ENCODE measurements at places on chromosomes 7 and 10. TPM values are rescaled to one million over a fixed set of nuclear protein-coding genes. Genes with fewer than 3 reads are reported as not detected.

Gene IKZF1
- total RNA-seq = 1.6 TPM

Gene WDR86
- 3.4 TPM for total RNA-seq

Gene GOT1
- total RNA-seq = 26.7 TPM

Gene TMEM213
- total RNA-seq = not detected

Gene PAXIP1
- total RNA-seq = 8.1 TPM

Gene ACHE
- 21.5 TPM for total RNA-seq

Gene PRSS37
- total RNA-seq = not detected

Gene AKR1D1
- not detected for total RNA-seq

Gene MSS51
- 28.2 TPM for total RNA-seq

Gene TM9SF3
- 66.8 TPM for total RNA-seq

Gene C10orf67
- 0.04 TPM for total RNA-seq

Gene ZNF727
- total RNA-seq = 0.44 TPM

Gene ATOH7
- total RNA-seq = 0.13 TPM

Gene ACSL5
- total RNA-seq = 1.7 TPM

GRCh38 chr10:124588736-124589490 lies 127.3 kb downstream of the LHPP start:
- no peaks in the 10 kb centered on the region for H3K36me3 ChIP-seq
- H3K4me3 ChIP-seq = no peak overlapping the region
- H3K27me3 ChIP-seq = no peaks in the 10 kb centered on the region
- H3K27ac ChIP-seq = peak overlapping the region; percentile 77
- peaks cover 31% of the 10 kb centered on the region for H3K4me1 ChIP-seq

DNA sequence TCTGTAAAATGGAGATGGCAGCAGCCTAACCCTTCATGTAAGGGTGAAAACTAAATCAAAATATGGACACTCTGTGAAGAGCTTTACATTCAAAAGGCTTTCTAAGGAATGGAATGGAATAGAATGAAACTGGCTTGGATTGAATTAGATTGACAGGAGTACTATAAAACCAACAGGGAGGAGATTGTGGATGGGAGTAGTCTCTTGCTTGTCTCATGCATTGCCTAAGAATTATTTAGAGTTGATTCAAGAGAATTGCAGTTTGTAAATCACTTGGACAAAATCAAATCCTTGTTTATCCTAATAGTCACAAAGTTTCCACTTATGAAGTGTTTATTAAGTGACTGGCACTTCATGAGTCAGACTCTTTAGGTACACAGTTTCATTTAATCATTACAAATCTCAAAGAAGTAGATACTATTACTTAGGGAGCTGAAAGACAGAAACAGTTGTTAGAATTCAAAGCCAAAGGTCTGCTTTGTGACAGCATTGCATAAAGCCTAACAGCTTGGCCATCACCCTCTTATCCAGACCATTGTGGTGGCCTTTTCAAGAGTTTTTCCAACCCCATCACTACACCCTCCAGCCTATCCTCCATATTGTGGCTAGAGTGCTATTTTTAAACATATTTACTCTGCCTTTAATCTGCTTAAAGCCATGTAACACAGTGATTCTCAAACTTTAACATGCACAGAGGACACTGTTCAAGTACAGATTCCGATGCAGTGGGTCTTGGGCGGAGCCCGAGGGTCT lies 91.9 kb upstream of the GHITM start:
- no peak overlapping the region for H3K27ac ChIP-seq
- DNase-seq = no peak
- no peaks in the 10 kb centered on the region for H3K36me3 ChIP-seq
- no peak overlapping the region for H3K4me3 ChIP-seq
- no peaks in the 10 kb centered on the region for H3K27me3 ChIP-seq

GRCh38 chr7:143886826-143887477 lies 15.0 kb downstream of the TCAF1 start:
- H3K4me1 ChIP-seq = peaks cover 10% of the 10 kb centered on the region
- H3K4me3 ChIP-seq = no peak overlapping the region
- DNase-seq = no peak
- H3K27ac ChIP-seq = no peak overlapping the region

- H3K27ac ChIP-seq = no peak overlapping the region
- no peaks in the 10 kb centered on the region for H3K36me3 ChIP-seq
- no peak for DNase-seq
- peaks cover 38% of the 10 kb centered on the region for H3K4me1 ChIP-seq
- no peaks in the 10 kb centered on the region for H3K27me3 ChIP-seq
- no peak overlapping the region for H3K4me3 ChIP-seq
These were observed 63.2 kb downstream of the KCNMA1 start for GRCh38 chr10:77574438-77574837.

DNA sequence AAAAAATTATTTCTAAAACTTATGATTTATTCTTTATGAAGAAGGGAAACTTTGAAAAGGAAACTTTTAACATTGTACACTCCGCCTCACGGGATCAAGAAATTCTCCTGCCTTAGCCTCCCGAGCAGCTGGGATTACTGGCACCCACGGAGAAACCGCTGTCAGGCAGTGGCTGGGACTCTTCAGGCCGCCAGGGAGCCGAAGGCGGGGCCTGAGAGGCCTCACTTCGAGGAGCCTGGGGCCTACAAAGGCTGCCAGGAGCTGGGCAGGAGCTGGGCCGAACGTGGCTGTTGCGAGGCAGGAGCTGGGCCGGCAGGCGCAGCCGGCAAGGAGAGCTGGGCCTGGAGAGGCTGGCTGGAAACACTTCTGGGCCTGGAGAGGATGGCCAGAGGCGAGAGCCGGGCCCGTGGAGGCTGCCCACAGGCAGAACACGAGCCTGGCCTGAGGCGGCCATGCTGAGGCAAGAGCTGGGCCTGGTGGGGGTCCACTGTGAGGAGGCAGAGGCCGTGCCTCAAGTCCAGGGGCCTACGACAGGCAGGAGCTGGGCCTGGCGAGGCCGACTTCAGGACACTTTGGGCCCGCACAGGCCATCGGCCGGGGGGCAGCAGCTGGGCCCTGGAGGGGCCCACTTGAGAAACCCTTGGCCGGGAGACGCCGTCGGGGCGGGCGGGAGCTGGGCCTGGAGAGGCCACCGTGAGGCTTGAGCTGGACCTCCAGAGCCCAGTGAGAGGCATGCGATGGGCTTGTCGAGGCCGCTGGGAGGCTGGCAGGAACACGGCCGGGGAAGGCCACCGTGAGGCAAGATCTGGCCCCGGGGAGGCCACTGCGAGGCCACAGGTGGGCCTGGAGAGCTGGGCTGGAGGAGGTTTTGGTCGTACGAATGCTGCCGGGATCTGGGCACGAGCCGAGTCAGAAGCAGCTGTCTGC lies 23.7 kb downstream of the MDH2 start:
- H3K4me1 ChIP-seq = no peaks in the 10 kb centered on the region
- H3K36me3 ChIP-seq = peaks cover 11% of the 10 kb centered on the region
- no peak overlapping the region for H3K27ac ChIP-seq
- DNase-seq = no peak
- no peaks in the 10 kb centered on the region for H3K27me3 ChIP-seq
- no peak overlapping the region for H3K4me3 ChIP-seq

DNA sequence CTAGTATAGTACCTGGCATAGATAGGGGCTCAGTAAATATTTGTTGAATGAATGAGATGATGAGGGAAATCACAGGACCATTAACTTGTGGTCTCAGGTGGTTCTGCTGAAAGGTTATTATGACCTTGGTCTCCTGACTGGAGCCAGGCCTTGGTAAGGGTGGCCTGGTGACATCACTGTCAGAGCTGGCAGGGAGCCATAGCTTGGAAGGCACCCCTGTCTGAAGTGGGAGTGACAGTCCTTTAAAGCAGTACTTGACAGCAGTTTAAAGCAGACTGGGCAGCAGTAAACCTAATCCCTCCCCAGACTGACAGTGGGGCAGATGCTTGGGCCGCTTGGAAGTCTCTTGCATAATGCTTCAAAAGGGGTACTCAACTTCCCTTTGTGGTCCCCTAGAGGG lies 13.4 kb downstream of the DPCD start:
- H3K27ac ChIP-seq = no peak overlapping the region
- peaks cover 33% of the 10 kb centered on the region for H3K36me3 ChIP-seq
- no peaks in the 10 kb centered on the region for H3K27me3 ChIP-seq
- no peak for DNase-seq

DNA sequence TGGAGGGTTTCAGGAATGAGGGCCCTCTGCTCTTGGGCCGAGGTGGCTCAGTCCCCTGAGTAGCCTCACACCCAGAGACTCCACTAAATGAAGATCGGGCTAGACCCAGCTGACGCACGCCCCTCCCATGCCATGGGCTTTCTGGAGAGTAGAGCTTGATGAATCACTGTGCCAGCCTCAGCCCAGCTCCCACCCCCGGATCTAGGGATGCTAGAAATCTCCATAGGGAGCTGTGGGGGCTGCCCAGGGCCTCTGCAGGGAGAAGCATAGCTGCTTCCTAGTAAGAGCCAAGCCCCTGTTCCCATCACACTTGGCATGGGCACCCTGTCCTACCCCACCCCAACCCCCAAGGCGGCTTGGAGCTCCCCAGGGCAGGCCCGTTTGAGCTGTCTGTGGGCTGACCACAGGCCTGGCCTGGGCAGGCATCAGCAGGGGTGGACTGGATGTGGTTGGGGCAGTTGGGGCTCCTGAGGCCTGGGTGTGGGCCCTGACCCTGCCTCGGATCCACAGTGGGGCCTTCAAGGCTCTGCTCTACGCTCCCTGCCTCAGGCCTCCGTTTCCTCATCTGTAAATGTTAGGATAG lies 121.2 kb downstream of the ZMIZ1 start:
- DNase-seq = no peak
- peaks cover 6% of the 10 kb centered on the region for H3K36me3 ChIP-seq
- H3K27ac ChIP-seq = no peak overlapping the region
- H3K4me3 ChIP-seq = no peak overlapping the region

GRCh38 chr10:27794157-27794556 lies 48.5 kb upstream of the MKX start:
- H3K27ac ChIP-seq = no peak overlapping the region
- H3K36me3 ChIP-seq = no peaks in the 10 kb centered on the region
- H3K4me1 ChIP-seq = no peaks in the 10 kb centered on the region
- no peak for DNase-seq
- no peaks in the 10 kb centered on the region for H3K27me3 ChIP-seq
- H3K4me3 ChIP-seq = no peak overlapping the region

- no peak overlapping the region for H3K4me3 ChIP-seq
- DNase-seq = peak; percentile 46
- H3K4me1 ChIP-seq = peaks cover 53% of the 10 kb centered on the region
- H3K27ac ChIP-seq = no peak overlapping the region
- peaks cover 40% of the 10 kb centered on the region for H3K36me3 ChIP-seq
These were observed 1.3 kb upstream of the GET4 start for GRCh38 chr7:875051-875450.

- DNase-seq = peak; percentile 77
- H3K4me1 ChIP-seq = peaks cover 34% of the 10 kb centered on the region
- H3K36me3 ChIP-seq = peaks cover 3% of the 10 kb centered on the region
- no peak overlapping the region for H3K4me3 ChIP-seq
- peak overlapping the region; percentile 87 for H3K27ac ChIP-seq
These were observed 563.1 kb upstream of the GALNT17 start for GRCh38 chr7:70568674-70569334.

- no peak overlapping the region for H3K27ac ChIP-seq
- no peaks in the 10 kb centered on the region for H3K27me3 ChIP-seq
These were observed 1094.4 kb upstream of the C7orf33 start for GRCh38 chr7:147496209-147496608.

DNA sequence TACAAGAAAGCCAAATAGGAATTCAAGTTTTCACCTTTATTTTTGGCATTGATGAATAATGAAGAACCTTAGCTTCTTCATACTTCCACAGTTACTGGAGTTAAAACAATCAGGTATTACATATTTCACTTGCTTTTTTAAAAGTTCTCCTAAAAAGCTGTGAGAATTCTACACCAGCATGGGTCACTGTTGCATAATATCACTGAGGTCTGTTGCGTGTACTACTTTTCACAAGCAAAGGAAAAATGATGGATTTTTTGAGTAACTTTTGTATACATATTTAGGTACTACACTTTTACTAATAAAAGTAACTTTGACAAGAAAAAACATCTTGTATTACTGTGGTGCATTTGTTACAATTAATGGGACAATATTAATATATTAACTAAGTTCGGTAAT lies 15.2 kb downstream of the FAM24B start:
- DNase-seq = no peak
- no peaks in the 10 kb centered on the region for H3K36me3 ChIP-seq
- no peaks in the 10 kb centered on the region for H3K27me3 ChIP-seq
- no peak overlapping the region for H3K27ac ChIP-seq
- H3K4me3 ChIP-seq = no peak overlapping the region

DNA sequence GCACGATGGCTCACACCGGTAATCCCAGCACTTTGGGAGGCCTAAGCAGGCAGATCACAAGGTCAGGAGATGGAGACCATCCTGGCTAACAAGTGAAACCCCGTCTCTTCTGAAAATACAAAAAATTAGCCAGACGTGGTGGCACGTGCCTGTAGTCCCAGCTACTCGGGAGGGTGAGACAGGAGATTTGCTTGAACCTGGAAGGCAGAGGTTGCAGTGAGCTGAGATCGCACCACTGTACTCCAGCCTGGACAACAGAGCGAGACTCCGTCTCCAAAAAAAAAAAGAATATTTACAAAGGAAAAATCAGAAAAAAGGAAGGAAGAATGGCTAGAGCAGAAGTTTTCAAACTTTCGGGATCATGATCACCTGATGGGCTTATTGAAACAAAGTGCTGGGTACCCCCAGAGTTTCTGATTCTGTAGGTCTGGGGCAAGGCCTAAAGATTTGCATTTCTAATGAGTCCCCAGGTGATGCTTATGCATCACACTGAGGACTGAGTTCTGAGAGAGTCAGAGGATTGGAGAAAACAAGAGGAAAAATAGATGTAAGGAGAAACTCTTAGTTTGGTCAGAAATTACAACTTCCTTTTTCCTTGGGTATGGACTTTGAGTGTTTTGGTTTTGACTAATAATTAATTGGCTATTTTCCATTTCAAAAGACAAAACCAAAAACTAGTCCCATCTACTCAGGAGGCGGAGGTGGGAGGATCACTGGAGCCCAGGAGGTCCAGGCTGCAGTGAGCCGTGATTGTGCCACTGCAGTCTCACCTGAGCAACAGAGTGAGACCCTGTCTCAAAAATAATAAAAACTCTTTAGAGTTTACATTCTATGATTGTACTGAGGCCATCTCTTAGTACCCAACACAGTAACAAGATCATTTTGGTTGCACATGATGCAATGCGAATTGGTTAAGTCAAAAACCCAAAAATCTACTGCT lies 14.4 kb downstream of the MARCHF5 start:
- no peaks in the 10 kb centered on the region for H3K4me1 ChIP-seq
- no peaks in the 10 kb centered on the region for H3K27me3 ChIP-seq
- H3K36me3 ChIP-seq = peaks cover 10% of the 10 kb centered on the region
